ENCODE measurements at places on chromosomes 2 and 18.

DNA sequence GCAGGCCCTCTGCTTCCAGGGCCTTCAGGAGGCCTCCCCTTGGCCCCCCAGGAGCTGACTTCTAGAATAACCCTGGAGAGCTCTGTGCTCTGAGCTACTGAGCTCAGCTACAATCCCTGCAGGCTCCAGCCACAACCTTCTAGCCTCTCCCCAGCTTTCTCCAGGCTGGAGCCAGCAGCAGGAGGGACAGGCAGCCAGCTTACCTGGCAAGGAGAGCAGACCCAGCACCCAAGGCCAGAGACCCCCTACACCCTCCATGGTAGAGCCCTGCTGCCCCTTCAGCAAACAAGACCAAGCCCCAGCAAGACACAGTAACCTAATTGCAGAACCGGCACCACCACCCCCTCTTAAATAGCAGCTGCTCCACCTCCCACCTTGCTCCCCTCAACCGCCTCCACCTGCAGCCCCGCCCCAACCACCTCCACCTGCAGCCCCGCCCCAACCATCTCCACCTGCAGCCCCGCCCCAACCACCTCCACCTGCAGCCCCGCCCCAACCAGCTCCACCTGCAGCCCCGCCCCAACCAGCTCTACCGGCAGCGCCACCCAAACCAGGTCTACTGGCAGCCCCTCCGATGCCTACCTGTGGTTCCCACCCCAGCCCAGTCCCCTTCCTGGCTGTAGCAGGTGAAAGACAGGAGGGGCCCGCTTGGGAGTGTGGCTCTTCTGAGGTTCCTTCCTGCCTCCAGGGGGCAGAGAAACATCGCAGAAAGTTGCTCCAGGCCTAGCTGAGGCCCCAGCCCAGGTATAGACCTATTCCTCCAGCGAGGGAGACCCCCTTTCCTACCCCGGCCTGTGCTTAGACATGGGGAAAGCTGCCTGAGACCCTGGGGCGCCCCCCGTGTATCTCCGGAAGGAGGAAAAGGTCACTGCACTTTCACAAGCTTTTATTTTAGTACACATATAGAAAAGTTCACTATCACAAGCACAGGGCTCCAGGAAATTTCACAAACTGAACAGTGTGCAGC is at the start of gene ASTL:
ASTL (minus strand) TSS at position 324 of the 967 bp plus-strand sequence; CDS start at position 258, 66 bp downstream.
- DNase-seq: peak; percentile 51

DNA sequence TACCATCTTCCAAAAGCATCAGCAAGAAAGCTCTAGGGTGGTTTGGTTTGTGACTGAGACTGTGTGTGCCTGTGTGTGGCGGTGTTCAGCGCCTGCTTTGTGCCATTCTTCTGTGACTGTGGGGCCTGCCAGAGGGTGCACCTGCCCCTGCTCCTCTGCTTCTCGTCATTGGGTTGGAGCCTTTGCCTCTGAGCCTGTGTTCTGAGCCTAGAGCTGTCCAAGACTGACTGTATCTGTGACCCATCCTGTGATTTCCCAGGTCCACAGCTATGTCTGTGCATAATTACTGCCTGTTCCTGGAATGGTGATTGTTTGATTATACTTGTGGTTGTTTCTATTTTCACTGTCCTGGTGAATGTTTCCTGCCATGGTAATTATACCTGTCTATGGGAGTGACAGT is 57.1 kb upstream of the KLHL29 start:
- DNase-seq: no peak

DNA sequence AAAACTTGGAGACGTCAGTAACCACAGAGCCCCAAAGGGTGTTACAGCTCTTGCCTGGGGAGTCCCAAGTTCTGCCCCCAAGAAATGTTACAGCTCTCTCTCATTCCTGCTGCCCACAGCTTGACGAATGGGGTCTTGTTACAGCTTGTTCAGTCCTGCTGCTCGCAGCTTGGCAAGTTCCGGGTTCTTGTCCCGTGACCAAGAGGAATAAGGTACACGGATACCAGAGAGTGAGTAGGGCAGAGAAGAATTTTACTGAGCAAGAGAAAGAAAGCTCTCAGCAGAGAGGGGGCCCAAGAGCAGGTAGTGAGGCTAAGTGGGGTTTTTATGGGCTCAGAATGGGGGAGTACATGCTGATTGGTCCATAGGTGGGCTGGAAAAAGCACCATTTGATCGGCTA is 27.2 kb downstream of the SLC39A6 start:
- DNase-seq: no peak

- DNase-seq: no peak
Measured at GRCh38 chr2:173040729-173041128, 34.9 kb upstream of the MAP3K20 start.

GRCh38 chr2:171590116-171590515 is 67.8 kb downstream of the CYBRD1 start:
- DNase-seq: no peak

GRCh38 chr2:105231232-105231619 is 10.3 kb upstream of the GPR45 start:
- no peak for DNase-seq

DNA sequence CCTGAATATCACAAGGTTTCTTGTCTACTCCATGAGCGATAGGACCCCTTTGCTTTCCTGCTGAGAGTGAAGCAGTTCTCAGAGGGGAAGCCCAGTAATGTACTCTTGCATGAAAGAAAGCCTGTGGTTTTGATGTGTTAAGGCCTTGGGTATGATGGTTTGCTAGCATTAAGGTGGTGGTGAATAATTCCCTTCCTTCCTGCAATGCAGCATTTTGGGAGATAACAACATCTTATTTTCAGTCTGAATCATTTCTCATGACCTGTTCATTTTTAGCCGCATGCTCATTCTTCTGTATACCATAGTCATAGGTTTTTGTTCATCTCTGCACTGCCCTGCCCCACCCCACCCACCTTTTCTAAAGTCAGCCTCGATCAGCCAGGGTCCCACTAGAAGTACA is 66.2 kb downstream of the HNMT start:
- DNase-seq: no peak

DNA sequence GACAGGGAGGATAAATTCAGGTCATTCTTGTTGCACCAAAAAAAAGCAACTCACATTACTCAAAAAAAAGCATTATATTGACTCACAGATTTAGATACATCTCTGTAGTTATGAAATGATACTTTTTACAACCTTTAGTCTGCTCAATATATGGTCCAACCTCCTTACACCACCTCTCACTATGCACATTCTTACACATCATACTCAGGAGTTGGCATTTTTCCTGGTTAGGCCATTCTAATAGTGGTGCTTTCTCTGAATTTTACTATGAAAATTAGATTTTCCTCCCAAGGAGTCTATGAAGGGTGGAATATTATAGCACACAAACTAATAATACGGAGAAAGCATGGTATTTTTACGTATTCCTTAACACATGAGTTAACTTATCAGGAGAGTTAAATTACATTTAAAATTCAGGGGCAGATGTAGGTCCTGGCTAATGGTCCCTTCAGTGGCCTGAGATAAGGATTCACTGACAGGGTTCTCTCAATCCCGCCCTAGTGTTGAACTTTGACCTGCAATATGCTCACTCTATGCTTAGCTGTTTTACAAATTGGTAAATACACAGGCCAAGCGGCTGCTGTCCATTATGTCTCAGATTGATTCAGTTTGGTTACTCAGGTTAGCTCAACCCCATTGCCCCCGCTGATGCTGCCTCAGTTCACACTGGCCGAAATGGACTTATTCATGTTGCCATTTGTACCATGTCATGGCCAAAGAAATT is 153.6 kb downstream of the NCKAP5 start:
- no peak for DNase-seq

GRCh38 chr2:182242609-182243008 is 184.2 kb downstream of the PDE1A start:
- DNase-seq: no peak

GRCh38 chr2:167933097-167933814 is 314.1 kb downstream of the STK39 start:
- DNase-seq: no peak

- no peak for DNase-seq
Measured at GRCh38 chr18:12928641-12929040, 19.2 kb upstream of the SEH1L start.

DNA sequence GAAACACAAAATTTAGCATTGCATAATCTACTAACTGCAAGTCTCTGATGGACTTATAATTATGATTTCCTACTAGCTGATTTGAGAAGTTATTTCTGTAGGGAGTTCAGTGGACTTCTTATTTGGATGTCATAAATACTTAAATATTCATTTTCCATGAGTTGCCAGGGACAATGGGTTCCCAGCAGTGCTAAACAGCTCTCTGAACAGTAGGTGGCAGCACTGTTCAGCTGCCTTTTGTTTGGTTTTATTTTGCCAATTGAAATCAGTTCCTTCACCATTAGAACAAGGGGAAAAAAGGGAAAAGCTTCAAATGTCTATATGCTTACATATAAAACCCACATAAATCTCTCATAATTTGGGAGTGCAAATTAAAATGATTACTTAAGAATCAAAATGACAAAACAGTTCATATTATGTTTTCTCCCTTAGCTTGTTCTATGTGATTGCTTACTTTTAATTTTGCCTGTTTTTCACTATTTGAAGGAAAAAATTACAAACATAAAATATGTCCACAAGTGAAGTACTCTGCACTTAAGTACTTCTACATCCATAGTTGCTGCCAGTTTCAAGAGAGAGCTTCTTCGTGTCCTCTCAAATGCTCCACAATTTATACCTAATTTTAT is 898.9 kb downstream of the CPS1 start:
- peak; percentile 37 for DNase-seq

- DNase-seq: no peak
Measured at GRCh38 chr2:10983711-10984110, 72.0 kb downstream of the KCNF1 start.

DNA sequence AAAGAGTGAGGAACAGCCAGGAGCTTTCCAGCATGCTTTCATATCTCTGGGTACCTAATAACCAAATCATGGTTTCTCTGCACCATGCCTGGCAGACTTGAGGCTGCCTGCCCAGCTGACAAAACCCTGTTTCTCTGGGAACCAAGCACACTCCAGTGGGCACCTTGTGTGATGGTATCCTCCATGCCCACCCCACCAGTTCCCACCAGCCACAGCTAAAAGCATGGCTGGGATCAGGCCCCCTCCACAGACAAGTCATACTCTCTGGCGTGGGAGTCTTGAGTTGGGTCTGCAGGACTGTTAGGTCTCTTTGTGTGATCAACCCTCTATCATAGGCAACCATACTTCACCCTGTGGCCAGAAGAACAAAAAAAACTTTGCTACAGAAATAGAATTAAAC is 56.0 kb downstream of the TMEM163 start:
- no peak for DNase-seq

DNA sequence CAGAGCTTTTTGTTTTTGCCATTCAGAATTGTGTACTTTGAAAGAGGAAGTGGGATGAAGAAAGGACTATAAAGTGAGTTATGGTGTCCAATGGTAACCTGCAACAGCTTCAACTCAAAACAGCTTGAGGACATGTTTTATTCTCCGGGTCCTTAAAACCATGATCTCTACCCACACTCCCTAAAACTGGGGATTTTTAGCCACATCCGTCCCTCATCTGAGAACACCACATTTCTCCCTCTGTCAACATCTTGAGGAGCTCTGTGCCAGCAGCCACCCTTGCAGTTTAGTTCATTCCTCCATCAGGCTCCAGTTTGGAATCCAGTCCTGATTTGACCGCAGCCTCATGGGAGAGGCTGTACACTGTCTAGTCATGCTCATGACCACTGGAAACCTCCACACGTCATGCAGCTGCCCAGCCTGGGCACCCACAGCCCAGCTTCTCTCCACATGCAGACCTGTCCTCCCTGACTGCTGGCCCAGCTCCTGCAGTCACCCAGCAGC is 62.6 kb downstream of the C18orf63 start:
- DNase-seq: peak; percentile 53

GRCh38 chr2:12302140-12302539 is 414.6 kb upstream of the TRIB2 start:
- DNase-seq: no peak

- no peak for DNase-seq
Measured at GRCh38 chr2:72623481-72623880, 202.4 kb downstream of the EXOC6B start.

Data from AML-193 (cell line).